GM13977 (cell line): ENCODE measurements at places on chromosomes 1 and 21.

- no peak for DNase-seq
These were observed 424.5 kb upstream of the DAB1 start for GRCh38 chr1:57848406-57848805.

DNA sequence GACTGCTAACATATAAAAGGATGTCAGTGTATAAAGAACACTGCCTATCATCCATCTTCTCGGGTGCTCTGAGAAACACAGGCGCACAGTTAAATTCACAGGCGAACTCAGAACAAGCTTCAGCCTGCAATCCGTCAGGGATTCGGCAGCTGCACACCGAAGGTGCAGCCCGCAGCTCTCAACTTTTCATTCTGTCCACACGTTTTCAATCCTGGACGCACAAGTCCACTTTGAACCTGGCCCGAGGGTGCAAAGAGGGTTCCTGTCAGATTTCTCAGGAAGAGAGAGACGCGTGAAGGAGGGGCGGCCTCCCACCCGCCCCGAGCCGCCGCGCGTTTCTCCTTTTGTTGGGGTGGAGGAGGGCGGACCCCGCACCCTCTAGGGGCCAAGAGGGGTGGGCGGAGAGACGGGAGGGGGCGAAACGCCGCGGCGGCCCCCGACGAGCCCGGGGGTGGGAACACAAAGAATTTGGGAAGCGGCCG is 724 bp downstream of the DOCK7 start:
- DNase-seq, result peak; percentile 53

DNA sequence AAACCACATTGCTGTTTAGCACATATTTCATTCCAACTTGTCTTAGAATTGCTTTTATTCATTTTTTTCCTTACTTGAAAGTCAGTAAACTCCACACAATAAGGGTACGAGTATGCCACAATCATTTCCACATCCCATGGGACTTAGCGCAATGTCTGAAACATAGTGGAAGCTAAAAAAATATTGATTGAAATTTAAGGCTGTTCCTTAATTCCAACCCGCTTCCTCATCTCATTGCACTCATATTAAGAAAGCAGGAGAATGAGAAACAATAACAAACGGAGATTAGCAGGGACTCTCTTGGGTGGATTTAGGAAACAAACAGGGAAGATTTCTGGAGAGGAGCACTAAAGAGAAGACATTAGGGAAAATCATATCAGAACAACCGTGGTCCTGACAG is 39.3 kb upstream of the RGS4 start:
- no peak for DNase-seq

DNA sequence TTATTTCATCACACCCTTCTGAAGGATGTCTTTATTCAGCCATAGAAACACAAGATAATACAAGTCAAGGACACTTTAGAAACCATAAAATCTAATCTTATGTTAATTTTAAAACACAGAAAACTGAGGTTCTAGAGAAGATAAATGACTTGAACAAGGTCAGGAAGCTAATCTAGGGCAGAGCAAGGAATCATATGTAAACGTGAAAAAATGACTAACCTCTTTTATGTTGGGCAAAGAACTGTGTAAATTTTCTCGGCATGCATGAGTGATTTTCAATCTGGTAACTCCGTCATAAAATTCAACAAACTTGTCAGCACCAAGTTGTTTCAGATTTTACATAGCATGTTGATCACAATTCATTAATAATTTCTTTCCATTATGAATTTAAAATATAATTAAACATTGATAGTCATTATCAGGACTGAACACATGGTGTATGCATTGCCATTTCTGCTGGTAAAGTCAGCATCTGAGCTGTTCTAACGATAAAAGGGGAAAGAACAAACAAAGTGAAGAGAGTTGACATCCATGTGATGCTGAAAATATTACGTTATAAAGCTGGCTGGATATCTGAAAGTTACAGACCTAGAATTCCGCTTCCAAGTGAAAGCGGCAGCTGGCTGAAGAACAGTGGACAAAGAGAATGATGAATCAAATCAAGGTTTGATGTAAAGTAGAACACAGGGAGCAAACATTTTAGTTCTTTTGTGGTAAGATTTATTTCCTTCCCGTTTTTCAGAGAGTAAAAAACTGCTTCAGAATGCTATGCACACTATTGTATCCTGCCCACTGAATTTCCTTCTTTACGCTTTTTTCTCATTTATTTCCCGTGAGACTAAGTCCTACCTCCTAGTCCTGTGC is 1037.4 kb upstream of the TMPRSS15 start:
- no peak for DNase-seq

- DNase-seq, result no peak
These were observed 165.3 kb downstream of the PGBD5 start for GRCh38 chr1:230260831-230261230.
